DMS79 treated with DMSO at 0.1 percent for 48 hours (cell line): ENCODE measurements at places on chromosomes 3 and 15.

GRCh38 chr3:156071031-156071430 lies 49.3 kb upstream of the KCNAB1 start:
- no peak for DNase-seq

GRCh38 chr15:83538682-83539081 lies 91.5 kb downstream of the SH3GL3 start:
- no peak for DNase-seq

DNA sequence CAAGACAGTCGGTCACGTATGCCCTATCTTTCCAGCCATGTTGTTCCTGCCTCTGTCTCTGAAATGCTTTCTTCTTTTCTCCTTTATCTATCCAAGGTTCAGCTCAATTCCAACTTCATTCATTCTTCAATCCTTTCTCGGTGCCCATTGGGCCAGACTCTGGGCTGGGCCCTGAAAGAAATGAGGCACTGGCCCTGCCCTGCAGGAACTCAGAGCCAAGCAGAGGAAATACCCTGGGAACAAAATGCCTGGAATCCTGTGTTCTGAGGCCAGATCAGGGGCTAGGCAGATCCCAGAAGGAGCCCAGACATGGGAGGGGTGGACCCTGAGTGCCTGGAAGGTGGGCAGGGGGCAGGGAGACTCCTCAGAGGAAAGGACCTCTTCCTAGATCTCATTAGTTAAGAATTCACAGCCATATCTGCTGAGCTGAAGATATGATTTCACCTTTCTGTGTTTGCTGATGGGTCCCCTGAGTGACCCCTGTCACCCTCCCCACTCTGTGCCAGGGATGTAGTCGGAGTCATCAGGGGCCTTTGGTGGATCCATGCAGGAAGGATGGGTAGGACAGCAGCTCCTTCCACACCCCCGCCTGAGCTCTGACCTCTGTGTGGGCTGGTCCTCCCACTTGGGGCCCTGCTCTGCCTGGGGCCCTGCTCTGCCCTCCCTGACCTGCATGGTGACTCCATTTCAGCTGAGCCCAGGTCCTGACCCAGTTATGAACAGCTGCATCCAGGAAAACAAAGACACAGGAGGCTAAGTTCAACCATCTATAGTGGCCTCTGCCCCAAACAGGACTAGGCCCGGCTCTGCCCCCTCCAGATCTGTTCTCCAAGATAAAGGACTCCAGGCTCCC lies 5.3 kb upstream of the DAPK2 start:
- no peak for DNase-seq

- DNase-seq = peak; percentile 20
Observed at GRCh38 chr3:133377396-133377795, 22.5 kb upstream of the BFSP2 start.
